ENCODE measurements at places on chromosomes 11 and 22.

- DNase-seq, result no peak
Observed at GRCh38 chr11:57476757-57477506, 16.6 kb downstream of the RTN4RL2 start.

- no peak for DNase-seq
Observed at GRCh38 chr11:14388352-14388751, 29.4 kb upstream of the RRAS2 start.

GRCh38 chr11:39294648-39295047 lies 2164.8 kb downstream of the LRRC4C start:
- no peak for DNase-seq

GRCh38 chr22:19896665-19897355 lies 42.1 kb upstream of the GNB1L start:
- no peak for DNase-seq

DNA sequence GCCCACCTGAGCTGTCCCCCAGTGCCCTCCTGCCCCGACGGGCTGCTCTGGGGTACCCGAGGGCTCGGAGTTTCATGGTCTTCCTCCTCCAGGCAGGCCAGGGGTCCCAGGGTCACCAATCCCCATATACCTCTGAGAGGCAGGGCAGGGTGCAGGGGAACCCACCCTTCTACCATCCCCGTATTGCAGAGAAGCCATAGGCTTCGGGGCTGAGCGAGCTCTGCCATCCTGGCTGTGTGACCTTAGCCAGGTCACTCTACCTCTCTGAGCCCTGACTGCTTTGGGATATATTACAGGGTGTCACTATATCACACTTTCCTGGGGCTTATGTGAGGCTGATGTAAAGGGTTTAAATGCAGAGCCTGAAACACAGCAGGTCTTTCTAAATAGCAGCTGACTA lies 57.4 kb downstream of the NAT10 start:
- no peak for DNase-seq

DNA sequence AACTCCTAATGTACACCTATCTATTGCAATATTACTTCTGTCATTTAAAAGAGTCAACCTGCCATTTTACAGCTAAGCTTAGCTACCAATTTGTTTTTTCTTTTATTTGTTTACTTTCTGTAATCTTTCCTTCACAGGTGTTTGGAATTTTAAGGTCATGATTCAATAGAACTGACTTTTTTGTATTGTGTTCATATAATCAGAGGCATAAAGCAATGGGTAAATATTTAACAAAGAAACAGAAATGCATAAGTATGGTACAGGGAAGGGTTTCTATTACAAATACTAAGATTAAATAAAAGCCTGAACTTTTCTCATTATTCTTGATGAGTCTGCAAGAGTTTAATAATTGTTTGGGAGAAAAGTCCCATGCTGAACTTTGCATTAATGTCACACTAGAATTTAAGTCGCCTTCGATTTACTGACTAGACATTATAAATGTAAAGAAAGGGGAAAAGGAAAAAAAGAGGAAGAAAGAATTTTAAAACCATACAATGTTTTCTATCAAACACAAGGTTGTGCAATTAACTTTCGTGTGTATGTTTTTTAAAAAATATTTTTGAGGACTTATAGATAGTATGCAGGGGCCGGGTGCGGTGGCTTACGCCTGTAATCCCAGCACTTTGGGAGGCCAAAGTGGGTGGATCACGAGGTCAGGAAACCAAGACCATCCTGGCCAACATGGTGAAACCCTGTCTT lies 35.0 kb upstream of the HIPK3 start:
- no peak for DNase-seq

- DNase-seq, result no peak
Observed at GRCh38 chr22:46072981-46073682, 77.2 kb upstream of the PPARA start.

DNA sequence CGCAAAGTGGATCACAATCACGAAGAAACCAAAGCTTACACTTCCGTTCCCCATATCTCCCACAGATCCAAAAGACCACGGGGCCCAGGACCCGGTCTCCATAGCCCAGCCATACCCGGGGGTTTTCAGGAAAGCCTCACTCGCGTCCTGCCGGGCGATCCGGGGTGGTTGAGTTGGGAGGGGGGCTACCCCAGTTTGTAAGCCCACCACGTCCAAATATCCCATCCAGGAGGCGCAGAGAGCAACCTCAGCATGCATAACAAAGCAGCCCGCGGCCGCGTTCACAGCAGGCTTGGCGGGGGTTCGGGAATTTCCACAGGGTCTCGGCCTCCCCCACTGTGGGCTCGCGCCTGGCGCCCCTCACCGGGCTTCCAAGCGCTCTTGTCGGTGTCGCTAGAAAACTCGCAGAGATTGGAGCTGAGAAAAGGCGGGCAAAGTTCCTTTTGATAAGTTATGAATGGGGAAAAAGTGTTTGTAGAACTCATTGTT lies 9.5 kb downstream of the SDF2L1 start:
- DNase-seq, result no peak

DNA sequence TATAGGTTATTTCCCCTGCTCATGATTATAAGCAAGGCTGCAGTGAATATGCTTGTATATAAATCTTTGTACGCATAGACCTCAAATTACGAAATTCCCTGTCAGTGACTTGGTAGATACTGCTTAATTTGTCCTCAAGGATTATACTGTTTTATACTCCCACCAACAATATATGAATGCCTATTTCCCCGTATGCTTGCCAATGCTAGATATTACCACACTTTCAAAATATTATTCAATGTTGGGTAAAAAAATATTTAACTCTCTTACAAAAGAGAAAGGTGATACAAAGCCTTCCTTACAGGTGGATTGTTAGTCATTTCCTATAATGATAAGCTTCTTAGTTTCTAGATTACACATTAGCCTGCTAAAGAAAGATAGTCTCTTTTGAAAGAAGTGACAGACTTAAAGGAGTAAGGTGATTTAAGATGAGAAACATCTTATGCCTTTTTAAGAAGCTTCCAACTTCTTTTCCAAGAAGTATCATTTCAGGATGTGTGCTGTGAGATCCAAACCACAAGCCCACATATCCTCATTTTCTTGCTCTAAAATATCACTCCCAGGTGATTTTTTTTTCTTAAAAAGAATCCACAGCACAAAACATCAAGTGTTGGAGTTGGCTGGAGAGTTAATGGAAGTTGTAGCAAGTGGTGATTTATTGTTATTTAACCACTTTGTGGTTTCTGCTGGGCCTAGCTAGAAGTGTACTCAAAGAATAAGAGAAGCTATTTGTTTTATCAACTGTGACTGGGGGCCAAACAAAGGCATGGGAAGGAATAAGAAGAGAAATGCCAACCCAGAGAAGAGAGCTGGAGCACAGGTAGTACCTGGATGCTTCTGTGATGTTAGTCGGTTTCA lies 59.2 kb downstream of the BARX2 start:
- no peak for DNase-seq

GRCh38 chr22:44878483-44879300 lies 126.3 kb downstream of the ARHGAP8 start:
- DNase-seq, result no peak

DNA sequence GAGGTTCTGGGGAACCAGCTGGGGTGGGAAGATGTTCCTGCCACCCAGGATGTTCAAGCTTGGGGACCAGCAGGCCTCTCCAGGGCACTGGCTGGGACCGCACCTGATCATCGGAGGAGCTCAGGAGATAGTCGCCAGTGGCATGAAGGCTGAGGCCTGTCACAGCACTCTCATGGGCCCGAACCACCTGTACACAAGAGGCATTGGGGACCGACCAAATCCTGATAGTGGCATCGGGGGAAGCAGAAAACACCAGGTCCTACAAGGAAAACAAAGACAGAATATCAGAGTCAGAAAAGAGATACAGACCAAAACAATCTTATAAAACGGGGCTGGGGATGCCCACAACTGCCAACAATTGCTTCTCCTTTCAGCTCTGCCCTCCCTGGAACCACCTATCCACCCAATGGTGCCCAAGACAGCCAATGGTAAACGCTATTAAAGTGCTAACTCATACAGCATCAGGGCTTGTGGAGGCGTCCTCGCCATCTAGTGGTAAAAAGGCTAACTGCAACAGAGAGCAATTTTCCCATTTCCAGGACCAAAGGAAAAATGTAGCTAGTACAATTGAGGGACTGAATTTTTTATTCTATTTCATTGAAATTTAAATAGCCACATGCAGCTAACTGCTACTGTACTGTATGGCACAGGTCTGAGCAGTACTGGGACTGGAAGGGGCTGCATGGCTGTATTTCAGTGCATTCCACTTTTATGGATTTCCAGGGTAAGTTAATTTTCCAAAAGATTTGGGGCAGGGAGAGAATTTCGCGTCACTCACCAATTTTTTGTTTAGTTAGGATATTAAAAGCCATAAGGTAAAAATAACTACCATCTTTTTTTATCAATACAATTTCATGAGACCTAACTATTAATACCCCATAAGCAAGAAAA lies 7.1 kb downstream of the PRPF19 start:
- peak; percentile 59 for DNase-seq

GRCh38 chr22:50425179-50425916 lies 49.5 kb downstream of the SBF1 start:
- no peak for DNase-seq

- DNase-seq, result no peak
Observed at GRCh38 chr11:7567311-7567710, 53.5 kb downstream of the PPFIBP2 start.

DNA sequence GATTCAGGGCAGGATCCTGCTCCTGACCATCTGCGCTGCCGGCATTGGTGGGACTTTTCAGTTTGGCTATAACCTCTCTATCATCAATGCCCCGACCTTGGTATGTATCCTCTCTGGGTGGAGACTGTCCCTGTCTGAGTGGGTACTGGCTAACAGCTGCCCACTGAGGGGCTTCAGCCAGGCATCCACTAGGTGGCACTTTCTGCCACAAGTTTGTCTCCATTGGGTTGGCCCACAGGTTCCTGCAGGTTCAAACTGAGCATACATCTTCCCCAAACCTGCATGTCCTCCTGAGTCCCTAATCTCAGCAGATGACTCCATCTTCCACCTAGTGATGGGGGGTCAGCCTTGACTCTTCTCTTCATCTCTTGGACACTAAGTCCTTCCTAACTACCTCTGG lies 4.4 kb downstream of the SLC2A11 start:
- DNase-seq, result no peak

GRCh38 chr11:96215826-96216225 lies 127.2 kb downstream of the MAML2 start:
- DNase-seq, result no peak

- no peak for DNase-seq
Observed at GRCh38 chr22:44342347-44342956, 29.7 kb upstream of the SHISAL1 start.

DNA sequence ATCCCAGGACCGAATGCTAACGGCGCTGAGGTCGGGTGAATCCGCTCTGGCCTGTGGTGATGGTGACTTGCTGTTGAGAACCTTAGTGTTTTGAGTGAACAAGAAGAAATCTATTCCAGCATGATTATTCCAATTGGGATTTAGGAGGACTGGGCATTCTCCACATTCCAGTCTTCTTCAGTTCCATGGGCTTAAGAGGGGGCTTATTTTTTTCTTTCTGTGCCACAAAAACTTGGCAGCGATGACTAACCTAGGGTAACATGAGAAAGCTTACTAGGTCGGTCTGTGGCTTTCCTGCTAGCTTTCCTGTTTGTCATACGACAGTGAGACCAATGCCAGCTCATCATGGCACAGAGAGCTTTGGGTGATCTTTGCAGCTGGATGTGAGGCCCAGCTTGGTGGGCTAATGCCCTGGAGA lies 62.9 kb upstream of the ATXN10 start:
- no peak for DNase-seq

GRCh38 chr11:60127311-60127811 lies 38.9 kb downstream of the MS4A2 start:
- DNase-seq, result no peak

DNA sequence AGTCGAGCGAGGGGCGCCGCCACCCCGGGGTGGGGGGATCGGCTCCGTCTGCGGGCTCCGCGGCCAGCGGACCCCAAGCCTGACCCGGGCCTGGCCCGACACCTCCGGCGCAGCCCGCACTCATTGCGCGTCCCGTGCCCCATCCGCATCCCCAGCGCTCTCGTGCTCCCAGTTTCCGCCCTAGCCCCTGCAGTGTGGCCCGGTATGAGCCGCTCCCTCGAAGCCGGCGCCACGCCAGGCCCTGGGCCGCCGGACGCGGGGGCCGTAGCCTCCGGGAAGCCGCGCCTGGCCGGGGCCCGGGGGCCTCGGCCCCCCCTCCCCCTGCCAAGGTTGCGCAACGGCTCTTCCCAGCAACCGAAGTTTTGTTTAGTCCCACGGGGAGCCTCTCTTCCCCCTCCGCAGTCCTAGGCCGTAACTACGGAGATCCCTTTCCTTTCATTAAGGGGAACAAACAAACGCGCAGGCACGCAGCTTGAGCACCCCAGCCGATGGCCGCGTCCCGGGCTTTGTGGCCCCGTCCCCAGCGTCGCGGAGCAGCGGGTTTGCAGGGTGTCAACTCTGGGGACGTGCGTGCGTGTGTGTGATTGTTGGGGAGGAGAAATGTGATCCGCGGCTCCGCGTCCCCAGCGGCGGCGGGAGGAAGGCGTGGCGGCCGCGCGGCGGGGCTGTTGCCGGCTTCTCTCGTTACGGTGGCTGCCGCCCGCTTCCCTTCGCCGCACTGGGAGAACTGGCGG lies 883 bp downstream of the HIPK3 start:
- DNase-seq, result peak; percentile 69

- DNase-seq, result no peak
Observed at GRCh38 chr11:19525714-19526113, 186.9 kb upstream of the NAV2 start.

Data from neural crest cell (in vitro differentiated cells).